NCI-H446 treated with DMSO at 0.1 percent for 48 hours (cell line): ENCODE measurements at places on chromosomes 3 and 15.
A peak's percentile ranks its signal among the peaks of the same experiment; 100 is the strongest.

- DNase-seq, result peak; percentile 55
Measured at GRCh38 chr15:74651242-74651741, 35.7 kb downstream of the CLK3 start.

GRCh38 chr3:71423151-71423906, 160.2 kb downstream of the FOXP1 start:
- DNase-seq, result no peak

- DNase-seq, result no peak
Measured at GRCh38 chr3:128573160-128573559, 77.5 kb downstream of the RPN1 start.

DNA sequence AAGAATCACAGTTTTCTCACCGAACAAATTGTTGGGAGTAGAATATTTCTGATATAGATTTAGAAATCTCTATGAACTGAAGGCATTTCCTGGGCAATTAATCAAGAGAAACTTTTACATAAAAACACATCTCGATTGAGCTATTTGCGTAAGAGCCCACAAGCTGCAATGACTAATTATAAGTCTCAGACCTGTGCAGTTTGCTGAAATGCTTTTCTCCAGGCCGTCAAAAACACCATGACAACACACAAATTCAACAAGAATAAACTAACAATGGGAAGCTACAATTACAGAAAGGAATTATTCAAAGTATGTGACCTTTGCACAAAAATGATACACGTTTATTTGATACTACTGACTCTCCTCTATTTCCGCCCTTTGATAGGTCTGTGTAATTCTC, 481.2 kb upstream of the WNT5A start:
- no peak for DNase-seq

- DNase-seq, result no peak
Measured at GRCh38 chr3:33385423-33385822, 54.8 kb downstream of the UBP1 start.

- no peak for DNase-seq
Measured at GRCh38 chr3:112020674-112021085, 13.9 kb upstream of the TMPRSS7 start.
